ENCODE measurements at places on chromosomes 2 and 18.

DNA sequence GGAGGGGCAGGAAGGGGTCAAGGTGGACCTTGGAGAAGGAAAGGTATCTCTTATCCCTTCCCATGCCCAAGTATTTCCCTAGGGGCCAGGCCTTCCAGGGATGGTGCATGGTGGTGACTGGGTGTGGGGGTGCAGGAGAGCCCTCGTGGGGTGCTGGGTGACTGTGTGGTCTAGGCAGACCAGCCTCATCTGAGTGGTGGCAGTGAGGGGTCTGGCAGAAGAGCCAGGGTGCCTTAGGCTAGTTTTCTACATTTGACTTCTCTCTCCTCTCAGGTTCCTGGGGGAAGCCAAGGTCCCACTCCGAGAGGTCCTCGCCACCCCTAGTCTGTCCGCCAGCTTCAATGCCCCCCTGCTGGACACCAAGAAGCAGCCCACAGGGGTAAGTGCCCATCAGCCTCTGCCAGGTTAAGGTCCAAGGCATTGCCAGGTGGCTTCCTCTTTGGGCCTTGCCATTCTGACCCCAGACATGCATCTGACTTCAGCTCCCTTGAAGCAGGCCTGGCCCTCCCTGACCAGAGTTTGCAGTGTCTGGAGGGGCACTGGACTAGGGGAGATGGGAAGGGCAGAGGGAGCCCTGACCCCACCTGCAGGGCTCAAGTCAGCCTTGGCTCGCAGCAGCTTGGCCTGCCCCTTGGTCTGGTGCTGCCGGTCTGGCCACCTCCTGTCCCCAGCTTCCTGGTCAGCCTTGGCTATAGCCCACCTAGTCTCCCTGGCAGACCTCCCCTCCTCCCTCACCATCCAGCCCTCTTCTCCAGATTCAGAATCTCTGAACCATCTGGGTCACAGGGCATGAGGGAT lies 49.8 kb downstream of the DYSF start:
- no peak for DNase-seq

DNA sequence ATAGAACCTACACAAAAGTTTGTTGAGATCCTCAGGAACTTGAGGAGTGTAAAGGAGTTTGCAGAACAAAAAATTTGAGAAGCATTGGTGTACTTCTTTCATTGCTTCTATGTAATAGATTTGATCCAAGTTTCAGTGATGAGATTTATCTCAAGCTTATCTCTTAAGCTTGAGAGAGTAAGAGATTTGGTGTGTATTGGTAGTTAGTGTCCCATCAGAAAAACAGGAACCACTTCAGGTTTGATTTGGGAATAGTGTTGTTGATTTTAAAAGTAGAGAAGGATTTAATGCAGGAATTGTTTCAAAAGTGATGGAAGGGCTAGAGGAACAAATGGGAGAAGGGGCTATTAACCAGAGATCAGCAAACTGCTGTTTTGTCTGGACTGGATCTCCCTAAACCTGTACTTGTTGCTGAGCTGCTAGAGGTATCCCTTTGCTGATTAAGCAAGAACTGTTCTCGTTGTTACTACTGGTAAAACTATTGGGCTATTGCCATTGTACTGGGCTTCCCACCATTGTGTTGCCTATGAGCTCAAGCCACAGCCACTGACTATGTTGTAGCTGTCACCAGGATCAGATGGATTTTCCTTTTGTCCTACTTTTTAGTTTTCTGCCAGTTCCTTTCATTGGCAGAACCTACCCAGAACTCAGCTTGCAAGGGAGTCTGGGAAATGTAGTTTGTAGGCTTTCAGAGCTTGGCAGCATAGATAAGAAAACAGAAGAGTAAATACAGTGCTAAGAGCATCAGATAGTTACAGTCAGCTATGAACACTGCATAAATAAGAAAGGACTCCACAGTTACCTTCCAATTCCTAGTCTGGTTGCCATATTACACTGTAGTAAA lies 39.3 kb downstream of the RAB10 start:
- no peak for DNase-seq

- DNase-seq = no peak
Observed at GRCh38 chr2:160269803-160270570, 69.9 kb upstream of the ITGB6 start.

- DNase-seq = no peak
Observed at GRCh38 chr2:207601774-207602173, 23.4 kb downstream of the METTL21A start.

DNA sequence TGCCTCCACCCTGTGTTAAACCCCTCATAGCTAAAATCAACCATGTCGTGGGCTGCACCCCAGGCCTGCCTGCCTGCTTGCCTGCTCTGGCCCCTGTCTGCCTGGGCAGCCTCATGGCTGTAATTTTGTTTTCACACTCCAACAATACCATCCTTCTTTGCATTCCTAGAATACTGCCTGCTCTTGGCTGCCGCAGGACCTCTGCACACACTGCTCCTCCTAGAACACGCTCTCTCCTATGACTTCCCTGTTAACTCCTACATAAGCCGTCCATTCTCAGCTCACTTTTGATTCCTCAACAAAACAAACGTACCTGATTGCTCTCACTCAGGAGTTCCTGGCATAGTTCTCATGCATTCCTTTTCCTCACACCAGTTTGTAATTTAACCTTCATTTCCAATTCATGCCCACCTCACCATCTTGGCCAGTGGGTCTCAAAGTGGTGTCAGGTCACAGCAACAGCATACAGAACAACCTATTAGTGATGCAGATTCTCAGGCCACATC lies 2.5 kb downstream of the UXS1 start:
- DNase-seq = no peak

DNA sequence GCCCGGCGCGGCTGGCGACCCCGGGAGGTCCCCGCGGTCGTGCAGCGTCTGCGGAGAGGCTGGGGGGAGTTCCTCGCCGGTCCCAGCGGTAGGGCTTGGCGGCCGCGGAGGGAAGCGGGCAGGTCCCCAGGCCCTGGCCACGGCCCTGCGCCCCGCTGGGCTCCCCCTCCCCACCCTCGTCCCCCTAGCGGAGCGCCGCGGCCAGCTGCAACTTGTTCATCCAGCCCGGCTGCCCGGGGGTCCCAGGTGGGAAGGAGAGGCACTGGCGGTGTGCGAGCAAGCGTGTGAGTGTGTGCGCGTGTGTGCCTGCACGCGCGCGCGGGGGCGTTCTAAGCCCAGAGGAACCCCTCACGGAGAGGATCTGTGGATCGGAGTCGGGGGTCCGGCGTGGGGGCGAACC lies 1.3 kb downstream of the PTPRM start:
- DNase-seq = no peak

- DNase-seq = no peak
Observed at GRCh38 chr2:73217826-73218225, 3.8 kb downstream of the SMYD5 start.

DNA sequence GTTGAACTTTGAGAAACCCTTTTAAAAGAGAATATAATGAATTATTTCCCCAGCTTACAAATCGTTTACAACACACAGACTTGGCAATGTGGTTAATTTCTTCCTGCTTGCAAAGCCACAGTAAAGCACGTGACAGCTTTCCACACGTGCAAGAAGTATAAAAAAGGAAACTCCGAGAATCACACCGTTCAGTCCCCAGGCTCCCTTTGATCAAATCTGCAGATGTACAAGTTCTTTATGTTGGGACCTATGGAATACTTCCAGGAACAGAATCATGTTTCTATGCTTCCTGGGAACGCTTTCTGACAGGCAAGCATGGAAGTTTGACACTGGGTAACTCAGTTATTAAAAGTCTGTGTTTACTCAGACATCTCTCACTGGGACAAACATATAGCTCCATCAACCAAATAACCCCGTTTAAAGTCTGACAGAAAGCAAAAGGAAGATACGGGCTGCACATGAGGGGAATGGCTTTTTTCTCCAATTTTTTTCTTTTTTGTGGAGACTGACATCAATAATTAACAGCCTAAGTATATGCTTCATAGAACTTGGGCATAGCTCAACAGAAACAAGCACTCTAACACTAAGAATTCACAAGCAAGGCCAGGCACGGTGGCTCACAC lies 134.8 kb downstream of the EIPR1 start:
- peak; percentile 85 for DNase-seq

GRCh38 chr2:156890529-156891148 lies 366.9 kb upstream of the GALNT5 start:
- no peak for DNase-seq

Measured in AML-193 (cell line).